Fibroblast of pulmonary artery (primary cell): ENCODE measurements at places on chromosomes 11 and 22.
A peak's percentile ranks its signal among the peaks of the same experiment; 100 is the strongest.

DNA sequence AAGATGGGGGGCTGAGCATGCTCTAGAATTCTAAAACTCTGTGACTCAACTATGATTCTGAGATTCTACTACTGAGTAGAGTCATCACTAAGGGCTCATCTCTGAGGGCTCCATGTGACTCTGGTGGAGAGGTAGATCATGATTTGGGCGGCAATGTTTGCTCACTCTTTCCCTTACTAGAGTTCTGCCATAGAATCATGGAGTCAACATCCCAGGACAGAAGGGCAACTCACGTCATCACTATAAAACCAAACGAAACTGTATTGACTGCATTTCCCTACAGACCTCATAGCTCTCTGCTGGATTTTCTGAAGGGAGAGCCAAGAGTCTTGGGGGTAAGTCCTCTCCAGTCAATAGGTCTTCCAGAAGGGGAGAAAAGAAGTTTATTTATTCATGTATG is at the start of gene MS4A14:
Gene MS4A14, plus strand, starts transcription at position 78 of the 400 bp plus-strand sequence. Its CDS starts 120 bp downstream, at position 198.
- DNase-seq: no peak

- DNase-seq: no peak
These were observed 105.0 kb upstream of the RAG2 start for GRCh38 chr11:36703055-36703404.

- DNase-seq: peak; percentile 64
These were observed 87.5 kb downstream of the RRM1 start for GRCh38 chr11:4181782-4182721.

DNA sequence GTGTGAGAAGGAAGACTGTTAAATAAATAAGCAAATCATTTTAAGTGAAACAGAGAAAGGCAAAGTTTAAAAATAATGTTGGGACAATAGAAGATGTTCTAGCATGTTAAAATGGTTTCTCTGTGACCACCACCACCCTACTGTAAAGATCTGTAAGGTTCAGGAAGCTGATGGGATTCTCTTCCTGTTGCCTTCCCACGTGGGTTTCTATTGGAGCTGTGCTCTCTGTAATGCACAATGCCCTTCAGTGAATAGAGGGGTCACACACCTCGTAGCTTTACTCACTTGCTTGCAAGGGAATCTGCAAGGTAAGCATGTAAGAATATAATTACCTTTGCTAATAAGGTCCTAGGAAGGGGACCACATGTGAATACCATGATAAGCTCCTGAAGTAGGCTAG is 170.5 kb downstream of the CASP12 start:
- DNase-seq: no peak

GRCh38 chr22:37581504-37581903 is 1.6 kb upstream of the LGALS2 start:
- no peak for DNase-seq

DNA sequence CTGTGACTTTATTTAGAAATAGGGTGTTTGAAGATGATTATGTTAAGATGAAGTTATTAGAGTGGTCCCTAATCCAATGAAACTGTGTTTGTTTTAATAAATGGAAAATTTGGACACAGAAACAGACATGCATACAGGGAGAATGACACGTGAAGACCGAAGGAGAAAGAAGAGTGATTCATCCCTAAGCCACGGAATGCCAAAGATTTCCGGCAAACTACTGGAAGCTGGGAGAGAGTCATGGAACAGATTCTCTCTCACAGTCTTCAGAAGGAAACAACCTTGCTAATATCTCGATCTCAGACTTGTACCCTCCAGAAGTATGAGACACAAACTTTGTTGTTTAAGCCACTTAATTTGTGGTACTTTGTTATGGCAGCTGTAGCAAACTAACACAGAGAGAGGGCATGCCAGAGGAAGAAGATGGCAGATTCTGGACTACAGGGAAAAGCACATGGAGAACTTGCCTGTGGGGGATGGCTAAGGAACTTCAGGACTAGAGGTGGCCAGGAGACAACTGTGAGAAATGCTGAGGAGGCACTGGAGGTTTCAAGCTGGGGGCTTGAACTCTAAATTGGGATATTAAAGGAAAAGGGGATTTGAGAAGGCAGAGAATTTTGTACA is 733.5 kb upstream of the CCDC90B start:
- DNase-seq: peak; percentile 47

DNA sequence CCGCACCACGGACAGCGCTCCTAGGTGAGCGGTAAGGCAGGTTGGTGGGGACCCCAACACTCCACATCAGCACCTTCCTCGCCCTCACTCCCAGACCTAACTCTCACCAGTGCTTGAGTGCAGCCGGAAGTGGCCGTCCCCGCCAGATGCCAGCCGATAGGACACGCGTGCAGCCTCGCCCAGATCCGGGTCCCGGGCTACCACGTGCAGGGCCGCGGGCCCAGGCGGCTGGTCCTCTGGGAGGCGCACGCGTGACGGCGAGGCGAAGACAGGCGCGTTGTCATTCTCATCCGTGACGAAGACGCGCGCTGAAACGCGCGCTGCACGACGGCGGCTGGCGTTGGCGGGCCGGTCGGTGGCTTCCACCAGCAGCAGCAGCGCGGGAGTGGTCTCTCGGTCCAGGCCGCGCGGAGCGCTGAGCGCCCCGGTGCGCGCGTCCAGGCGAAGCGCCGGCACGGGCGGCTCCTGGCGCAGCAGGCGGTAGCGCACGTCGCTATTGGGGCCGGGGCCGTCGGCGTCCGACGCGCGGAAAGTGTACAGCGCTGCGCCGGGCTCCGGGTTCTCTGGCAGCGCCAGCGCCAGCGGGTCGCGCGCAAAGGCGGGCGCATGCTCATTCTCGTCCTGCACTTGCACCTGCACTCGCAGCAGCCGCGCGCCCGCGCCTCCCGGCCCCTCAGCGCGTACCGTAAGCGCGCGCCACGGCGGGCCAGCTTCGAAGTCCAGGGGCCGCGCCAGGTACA is 10.8 kb upstream of the TPP1 start:
- DNase-seq: no peak

- DNase-seq: peak; percentile 99
These were observed 25.4 kb upstream of the SMTN start for GRCh38 chr22:31055635-31056159.

DNA sequence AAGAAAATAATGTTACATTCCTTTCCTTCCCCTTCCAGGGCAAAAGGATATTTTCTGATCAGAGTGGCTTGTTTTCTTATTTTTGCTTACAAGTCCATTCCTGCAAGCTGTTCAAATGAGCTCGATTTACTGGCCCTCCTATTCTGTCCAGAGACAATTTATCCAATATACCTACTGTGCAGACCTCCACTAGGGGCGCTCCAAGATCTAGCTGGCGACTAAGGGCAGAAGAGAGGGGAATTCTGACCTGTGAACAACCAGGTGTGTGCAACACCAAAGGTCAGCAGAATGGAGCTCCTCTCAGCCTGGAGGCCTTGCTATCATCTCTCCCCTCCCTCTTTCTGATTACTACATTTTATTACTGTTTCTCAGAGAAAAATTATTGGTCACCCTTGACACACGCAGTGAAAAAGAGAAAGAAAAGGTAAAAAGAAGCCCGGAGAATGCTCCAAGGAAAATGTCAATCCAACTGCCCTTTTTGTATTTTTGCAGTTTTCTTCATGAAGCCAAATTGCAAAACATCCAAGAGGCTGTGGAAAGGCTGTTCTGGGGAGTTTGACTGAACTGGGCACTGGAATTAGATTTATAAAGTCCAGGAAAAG is 3.2 kb downstream of the SEZ6L start:
- peak; percentile 20 for DNase-seq

DNA sequence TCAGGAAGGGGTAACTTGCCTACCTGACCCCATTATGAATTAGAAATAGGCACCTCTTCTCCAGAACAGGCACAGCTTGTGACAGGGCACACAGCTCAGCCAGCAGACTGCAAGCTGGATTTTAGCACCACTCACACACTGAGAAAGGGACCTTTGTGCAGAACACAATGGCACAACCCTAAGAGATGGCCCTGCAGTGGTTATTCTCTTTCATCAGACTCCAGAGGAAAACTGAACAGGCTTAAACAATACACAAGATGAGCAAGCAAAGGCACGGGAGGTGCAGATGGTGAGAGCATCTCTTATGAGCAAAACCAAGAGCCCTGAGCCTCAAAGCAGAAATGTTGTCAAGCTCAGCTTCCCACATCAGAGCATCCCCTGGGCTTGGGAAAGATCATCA is 93.8 kb upstream of the LRRC55 start:
- DNase-seq: no peak

- DNase-seq: no peak
These were observed 20.5 kb downstream of the PAX6 start for GRCh38 chr11:31790649-31791048.

DNA sequence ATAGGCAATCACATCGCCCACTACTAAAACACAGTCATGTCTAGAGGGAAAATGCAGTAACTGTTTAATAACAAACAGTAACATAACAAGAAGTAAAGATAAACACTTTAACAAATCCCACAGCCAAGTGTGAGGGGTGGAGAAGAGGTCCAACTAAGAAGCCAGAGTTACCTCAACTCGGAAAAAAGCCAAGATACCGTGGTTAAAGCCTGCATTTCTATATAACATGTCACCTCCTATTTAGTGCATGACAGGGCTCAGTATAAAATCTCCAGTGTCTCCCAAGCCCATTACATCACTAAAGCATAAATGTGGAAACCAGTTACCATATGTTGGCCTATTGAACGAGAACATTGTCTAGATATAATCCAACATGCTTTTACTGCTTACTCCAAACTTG is 281.7 kb downstream of the LRRC4C start:
- DNase-seq: no peak

DNA sequence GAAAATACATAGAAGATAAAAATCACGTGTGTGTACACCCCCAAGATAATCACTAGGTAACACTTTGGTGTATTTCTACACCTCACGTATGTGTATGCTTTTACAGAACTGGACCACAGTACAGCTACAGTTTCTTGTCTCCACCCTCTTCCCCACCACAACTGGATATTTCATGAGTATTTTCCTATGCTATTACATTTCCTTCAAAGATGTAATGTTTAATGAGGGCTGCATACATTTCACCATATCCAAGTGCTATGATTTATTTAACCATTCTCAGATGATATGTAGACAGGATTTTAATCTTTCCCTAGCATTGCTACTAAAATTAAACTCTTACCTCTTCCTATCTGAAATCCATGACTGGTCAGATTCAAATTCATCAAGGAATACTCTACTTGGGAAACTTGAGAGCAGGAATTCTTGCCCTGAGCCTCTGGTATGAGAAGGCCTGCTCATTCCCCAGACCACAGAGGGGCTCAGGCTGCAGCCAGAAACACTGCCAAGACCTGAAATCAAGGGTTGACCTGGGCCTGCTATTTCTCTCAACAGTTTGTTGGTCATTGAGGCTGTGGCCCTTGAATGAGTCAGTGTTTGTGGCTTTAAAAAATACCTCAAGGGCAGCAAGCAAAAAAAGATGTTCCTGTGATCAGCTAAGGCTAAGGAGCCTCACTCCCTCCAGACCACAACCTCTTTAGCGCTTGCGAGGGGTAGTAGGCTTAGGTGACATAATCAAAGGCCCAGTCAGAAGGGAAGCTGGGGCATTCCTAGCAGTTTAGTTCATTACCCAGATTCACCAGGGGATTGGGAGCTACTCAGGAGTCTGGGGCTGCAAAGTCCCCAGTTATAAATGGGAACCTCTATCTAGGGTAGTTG is 55.5 kb downstream of the ABTB2 start:
- DNase-seq: peak; percentile 75

DNA sequence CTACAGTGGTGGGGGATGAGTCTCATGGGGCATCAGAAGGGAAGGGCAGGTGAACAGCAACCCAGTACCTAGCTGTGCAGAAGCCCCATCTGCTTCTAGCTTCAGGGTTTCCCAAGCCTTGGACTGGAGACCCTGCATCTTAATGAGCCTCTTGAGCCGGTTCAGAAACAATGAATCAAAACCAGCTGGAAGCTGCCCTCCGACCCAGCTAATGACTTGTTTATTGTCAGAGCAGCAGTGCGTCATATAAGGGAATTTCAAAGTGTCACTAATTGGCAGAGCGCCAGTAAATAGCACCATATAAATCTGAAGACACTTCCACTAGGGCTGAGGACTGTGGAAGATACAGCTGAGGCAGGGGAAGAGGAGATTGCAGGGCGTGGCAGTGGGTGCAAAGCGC is 57.5 kb downstream of the RPUSD4 start:
- DNase-seq: peak; percentile 26

DNA sequence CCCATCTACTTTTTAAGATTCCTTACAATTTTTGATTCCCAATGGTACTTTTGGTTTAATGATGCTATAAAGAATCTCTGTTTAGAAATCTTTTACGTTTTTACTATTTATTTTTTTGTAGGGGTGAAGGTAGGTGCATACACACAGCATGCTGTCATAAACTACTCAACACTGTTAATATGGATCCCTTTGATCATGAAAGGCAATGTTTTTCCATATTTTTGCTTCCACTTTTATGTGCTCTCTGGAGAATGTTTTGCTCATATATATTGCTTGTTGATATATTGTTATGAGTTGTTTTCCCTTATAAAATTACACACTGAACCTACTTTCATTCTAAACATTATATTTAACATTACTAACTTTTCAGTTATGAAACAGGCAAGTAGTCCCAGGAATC is 123.6 kb upstream of the TP53AIP1 start:
- DNase-seq: no peak

GRCh38 chr11:27161071-27161470 is 120.5 kb downstream of the BBOX1 start:
- peak; percentile 17 for DNase-seq

- no peak for DNase-seq
These were observed 33.7 kb downstream of the ME3 start for GRCh38 chr11:86638673-86639072.

- DNase-seq: no peak
These were observed 5.5 kb upstream of the SPON1 start for GRCh38 chr11:13956988-13957387.

DNA sequence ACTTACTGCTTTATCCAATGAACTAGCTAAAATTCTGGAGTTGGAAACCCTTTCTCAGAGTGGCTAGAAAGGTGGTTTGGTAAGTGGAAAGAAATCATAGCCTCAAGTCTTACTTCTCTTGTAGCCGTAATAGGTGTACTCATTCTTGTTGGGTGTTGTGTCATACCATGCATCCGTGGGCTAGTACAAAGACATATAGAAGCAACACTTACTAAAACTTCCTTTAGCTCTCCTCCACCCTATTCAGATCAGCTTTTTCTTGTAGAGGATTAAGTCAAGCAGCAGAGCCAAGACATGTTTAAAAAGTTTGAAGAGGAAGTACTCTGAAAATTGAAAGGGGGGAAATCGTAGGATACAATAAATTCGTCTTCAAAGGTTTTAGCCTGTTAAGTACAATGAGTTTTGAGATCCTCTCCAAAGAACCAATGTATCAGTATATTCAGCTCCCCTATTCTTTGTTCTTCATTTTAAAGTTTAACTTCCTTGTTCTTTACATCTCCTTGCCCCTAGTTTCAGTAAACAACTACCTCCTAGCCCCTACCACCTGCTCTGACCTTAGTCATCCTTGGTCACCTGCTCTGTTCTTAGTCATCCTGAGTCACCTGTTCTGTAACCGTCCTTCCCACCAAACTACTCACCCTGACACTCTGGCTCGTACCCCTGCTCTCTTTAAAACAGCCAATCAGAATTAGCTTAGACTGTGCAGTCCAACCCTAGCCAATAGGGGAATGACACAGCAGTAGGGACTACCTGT is 62.1 kb upstream of the DEUP1 start:
- DNase-seq: no peak
